ENCODE measurements at places on chromosomes 12 and 14.

GRCh38 chr12:95411057-95411456 lies 62.9 kb upstream of the METAP2 start:
- DNase-seq, result no peak

- no peak for DNase-seq
These were observed 1.1 kb upstream of the SUSD6 start for GRCh38 chr14:69610020-69610873.

DNA sequence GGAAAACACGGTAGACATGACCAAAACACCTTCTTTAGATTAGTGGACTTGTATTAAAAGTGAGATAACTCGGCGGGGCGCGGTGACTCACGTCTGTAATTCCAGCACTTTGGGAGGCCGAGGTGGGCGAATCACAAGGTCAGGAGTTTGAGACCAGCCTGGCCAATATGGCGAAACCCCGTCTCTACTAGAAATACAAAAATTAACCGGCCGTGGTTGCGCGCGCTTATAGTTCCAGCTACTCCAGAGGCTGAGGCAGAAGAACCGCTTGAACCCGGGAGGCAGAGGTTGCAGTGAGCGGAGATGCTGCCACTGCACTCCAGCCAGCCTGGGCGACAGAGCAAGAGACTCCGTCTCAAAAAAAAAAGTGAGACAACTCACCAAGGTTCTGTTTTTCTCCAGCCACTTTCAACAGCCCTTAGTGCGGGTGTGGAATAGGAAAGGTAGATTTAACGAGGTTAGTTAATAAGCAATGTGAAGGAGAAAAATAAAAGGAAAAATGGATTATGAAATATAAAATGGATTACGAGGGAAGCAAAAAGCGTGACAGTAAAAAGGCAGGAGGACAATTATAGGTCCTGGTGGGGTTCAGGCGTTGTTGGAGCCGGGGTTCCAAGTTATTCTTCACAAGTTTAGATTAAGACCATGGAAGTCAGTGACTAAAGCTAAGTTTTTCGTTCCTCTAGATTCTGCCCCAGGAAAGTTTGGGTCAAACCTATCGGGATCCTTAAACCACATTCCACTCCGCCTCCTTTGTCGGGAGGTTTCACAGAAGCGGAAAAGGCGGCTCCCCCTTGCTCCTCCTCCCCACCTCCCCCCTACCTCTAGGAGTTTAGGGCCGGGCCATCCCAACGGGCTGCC lies 534 bp downstream of the PPP2R3C start:
- DNase-seq, result no peak

DNA sequence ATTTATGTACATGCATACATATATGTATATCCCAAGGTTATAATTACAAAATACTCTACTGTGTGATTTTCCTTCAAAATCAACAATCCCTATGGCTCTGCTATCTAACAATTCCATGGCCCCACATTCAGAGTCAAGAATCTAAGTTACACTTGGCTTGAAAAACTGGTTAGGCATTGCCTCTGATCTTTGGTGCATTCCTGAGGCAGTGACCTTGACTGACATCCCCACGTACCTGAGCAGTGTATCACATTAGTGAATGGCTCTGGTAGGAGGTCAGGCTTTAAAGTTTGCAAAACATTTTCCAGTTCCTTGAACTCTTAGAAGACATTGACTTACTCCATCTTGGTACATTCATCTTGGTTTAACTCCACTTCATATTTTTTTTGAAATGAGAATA lies 8.5 kb upstream of the STON2 start:
- no peak for DNase-seq

- DNase-seq, result no peak
These were observed 1.9 kb upstream of the ACTR10 start for GRCh38 chr14:58198086-58198485.

- DNase-seq, result no peak
These were observed 31.3 kb downstream of the PTPRB start for GRCh38 chr12:70605976-70606375.

DNA sequence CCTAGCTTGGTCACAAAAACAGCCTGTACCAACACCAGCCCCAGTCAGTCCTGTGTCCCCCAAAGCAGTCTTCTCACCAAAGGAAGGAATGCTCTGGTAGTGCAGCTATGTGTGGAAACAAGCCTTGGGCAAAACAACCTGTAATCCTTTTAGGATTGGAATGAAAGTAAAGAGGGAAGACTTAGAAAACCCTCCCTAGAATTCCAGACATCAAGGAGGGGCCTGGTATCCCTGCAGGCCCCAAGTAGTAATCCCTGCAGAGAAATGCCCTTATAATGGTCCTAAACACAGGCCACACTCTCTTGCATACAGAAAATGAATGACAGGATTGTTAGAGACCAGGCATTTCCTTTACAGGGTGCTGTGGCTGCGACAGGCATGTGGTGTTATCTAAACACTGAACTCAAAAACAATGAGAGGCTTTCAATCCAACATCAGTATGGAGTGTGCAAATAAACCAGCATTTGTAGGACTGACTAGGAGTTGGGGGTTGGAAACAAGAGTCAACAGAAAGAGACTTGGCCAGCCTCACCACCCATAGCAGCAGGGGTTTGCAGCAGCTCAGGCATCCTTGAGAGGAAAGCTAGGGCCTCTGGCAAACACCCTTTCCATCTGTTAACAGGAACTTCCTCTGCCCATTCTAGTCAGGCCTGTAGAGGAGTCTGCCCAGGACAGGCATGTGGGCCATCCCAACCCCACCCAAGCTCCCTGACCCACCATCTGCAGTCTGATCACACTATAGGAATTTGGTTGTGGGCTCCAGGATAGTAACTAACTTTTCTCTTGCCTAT lies 59.1 kb downstream of the DCAF5 start:
- DNase-seq, result no peak

- DNase-seq, result no peak
These were observed 19.7 kb downstream of the FOS start for GRCh38 chr14:75298187-75298965.

DNA sequence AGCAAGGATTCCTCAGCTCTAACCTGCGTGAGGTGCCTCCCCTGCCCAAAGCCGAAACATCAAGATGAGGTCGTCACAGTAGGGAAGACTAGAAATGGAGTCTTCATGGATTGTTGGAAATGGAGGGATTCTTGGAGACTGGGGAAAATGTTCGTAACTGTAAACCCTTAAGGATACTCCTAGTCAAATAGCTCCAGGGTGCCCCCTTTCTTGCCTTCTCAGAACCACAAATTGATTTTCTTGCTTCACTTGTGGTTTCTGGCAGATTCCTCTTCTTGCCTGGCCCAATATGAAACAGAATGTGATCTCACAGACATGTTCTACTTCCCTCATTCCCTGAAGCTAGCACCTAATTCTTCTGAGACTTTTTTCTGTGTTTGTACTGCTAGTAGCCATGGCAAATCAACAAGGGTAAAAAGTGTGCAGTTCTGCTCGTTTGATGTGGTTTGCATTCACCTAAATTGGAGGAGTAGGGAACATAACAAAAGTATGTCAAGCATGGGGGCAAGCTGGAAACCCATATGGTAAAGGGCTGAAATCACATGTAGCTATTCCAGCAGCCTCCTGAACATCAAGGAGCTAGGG lies 332.0 kb downstream of the PAWR start:
- no peak for DNase-seq

DNA sequence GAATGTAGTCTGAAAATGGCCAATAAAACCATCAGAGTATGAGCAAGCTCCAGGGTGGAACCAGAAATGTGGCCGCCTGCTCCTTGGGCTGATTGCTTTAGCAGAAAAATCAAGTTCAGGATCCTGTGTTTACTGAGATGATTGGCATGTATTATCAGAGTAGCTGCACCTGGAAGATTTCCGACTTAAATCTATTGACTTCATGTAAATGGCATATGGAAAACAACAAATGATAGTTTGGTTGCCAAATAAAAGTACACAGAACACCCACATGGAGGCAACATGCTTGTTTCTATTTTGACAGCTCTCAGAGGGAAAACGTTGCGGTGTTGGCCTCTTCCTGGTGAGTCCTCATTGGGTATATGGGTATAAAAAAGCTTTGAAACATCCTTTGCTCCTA lies 31.3 kb downstream of the SOCS2 start:
- no peak for DNase-seq

DNA sequence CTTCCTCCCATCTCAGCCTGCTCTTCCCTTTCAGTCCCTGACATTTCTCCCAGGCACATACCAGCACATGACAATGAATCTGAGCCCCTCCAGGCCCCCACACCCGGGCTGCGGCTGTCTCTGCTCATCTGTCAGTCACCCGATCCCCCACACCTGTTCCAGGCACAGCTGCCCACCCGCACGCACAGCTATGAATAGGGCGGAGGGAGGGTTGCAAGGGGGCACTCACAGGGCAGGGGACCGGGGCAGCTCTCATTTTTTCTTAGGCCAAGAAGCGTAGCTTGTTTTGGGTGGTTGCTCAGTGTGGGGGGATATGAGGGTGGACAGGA lies 43.7 kb upstream of the TSPAN9 start:
- DNase-seq, result no peak

- no peak for DNase-seq
These were observed 110.0 kb downstream of the CCDC60 start for GRCh38 chr12:119444462-119445044.

DNA sequence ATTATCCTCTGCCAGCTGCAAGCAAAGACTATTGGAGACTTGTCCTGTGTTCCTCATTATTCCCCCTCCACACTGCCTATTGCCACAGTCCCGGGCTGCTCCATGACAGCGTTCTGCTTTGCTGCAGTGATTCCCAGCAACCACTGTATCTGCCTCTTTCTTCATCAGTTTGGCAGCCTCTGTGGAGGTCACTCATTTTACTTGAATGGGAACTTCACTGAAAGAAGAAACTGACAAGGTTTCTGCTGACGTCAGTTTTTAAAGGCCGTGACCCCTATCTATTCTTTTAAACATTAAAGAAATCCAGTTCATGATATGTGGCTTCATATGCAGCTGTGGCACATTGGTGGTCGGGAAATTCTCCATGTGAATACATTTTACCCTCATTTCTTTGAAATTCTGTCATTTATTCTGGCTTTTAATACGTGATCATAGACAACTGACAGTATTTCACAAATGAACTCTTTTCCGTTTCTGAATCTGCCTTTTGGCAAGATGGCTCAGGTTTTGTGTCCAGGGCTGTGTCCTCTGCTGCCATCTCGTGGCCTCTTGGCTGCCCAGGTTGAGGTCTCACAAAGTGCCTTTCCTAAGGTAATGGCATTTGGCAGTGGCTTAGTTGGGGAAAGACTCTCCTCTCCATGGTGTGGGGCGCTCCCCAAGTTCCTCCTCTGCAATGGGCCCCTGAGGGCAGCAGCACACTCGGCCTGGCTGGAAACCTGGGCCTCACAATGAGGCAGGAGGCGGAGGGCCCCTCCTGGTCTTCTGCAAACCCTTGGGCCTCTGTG lies 5.8 kb downstream of the TMEM253 start:
- DNase-seq, result peak; percentile 20

- DNase-seq, result no peak
These were observed 78.6 kb downstream of the SLC15A5 start for GRCh38 chr12:16198884-16199283.

DNA sequence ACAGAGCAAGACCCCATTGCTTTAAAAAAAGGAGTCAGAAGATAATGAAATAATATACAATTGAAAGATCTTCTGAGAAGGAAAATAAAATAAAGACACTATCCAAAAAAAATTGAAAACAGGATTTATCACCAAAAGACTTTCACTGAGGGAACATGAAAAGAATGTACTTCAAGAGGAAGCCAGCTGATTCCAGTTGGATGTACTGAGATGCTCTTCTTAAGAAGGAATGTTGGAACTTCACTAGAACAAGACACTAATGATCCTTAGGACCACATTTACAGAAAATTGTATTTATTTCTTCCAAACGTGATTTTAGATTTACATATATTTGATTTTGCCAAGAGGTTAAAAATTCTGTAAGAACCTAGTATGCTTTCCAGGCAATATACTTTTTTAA lies 65.6 kb upstream of the CNOT2 start:
- DNase-seq, result no peak

GRCh38 chr12:127830065-127830460 lies 436.9 kb upstream of the TMEM132C start:
- no peak for DNase-seq

DNA sequence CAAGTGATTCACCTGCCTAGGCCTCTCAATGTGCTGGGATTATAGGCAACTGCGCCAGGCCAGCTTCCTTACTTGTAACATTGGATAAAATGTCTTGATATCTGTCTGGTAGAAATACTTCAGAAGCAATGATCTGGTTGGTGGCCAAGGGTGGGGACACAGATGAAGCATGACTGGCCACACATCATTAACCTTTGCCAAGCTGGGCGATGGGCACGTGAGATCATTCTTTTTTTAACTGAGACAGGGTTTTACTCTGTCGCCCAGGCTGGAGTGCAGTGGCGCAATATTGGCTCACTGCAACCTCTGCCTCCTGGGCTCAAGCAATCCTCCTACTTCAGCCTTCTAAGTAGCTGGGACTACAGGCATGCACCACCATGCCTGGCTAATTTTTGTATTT lies 31.1 kb downstream of the PLEKHH1 start:
- no peak for DNase-seq

DNA sequence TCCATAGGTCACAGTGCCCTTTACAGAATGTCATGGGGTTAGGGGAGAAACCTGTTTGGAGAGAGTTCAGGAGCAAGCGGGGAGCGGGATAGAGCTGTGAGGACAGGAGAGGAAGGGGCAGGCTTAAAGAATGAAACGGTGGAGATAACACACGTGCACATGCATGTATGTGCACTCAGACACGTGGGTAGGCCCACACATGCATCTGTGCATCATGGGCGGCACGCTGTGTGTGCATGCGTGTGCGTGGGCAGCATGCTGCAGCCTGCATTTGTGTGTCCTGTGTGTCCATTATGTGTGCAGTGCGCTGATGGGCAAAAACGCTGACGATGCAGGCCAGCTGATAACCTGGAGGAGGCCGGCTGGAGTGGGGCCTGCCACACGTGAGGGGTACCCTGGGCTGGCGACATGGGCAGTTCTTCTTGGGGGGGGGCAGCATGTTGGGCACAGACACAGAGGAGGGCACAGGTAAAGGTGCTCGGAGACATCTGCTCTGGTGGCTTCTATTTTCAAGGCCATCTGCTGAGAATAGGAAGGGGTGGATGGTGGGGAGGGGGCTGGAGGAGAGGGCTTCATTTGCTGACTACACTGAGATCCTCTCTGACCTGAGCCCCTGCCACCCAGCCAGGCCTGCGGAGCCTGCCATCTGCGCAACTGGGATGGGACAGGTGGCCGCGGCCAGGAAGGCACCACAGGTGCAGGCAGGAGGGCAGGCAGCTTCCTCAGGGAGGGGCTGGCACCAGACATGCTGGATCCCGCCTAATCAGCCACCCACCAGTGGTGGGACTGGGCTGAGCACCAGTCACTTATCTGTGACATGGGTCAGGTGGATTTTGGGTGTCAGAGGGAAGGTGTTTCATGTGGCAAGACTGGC lies 4.6 kb upstream of the ANKRD9 start:
- no peak for DNase-seq

DNA sequence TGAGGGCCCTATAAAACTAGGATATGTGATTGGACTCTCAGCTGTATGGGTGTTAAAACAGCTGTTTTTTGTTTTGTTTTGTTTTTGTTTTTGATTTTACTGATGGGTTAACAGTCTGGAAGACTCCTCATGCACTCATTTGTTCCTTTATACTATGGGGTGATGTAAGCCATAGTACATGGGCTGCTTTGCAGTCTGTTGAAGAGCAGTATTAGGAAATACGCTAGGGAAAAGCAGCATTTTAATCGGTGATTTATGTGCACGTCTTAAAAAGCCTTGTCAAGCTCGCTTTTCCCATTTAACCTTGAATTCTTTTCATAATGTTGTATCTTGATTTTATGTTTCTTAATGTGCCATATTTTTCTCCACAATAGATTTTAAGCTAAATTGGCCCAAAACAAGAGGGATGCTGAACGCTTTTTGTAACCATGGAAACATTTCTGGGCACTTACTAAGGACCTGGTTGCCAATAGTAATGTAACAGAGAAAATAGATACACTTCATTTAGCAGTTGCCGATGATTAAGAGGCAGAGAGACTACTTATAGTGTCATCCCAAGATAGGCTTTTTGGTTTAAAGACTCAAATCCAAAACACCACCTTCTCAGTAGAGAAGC lies 244.0 kb downstream of the SNAPC1 start:
- no peak for DNase-seq
